ENCODE measurements at places on chromosomes 5 and 9.

GRCh38 chr5:66958980-66959641 lies 237.5 kb downstream of the CD180 start:
- ATAC-seq = peak; percentile 65
- H3K4me1 ChIP-seq = peaks cover 12% of the 10 kb centered on the region
- no peaks in the 10 kb centered on the region for H3K36me3 ChIP-seq
- peak overlapping the region; percentile 72 for H3K27ac ChIP-seq
- H3K27me3 ChIP-seq = no peaks in the 10 kb centered on the region

DNA sequence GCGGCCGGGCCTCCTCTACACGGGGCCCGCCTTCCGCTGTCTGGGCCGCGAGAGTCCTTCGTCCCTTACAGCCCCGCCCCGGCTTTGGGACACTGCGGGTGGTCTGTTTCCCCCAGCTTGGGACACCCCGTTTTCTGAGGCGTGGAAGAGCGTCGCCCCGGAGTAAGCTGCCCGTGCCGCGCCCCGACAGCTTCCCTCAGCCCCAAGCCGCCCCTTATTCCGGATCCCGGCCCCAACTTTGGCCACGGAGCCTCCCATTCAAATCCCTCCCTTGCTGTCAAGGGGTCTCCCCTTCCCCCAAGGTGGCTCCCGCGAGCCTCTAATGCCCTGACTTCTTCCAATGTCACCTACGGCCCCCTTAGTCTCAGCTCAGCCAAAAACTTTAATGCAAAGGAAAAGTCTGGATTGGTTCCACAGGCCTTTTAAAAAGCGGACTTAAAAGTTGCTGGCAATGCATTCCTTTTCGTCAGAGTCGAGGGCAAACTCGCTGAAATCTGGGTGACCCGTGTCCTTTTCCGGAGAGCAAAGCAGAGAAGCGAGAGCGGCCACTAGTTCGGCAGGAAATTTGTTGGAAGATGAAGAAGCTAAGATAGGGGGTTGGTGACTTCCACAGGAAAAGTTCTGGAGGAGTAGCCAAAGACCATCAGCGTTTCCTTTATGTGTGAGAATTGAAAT lies 19.8 kb downstream of the EXOSC2 start:
- ATAC-seq = no peak
- H3K27me3 ChIP-seq = no peaks in the 10 kb centered on the region
- peaks cover 55% of the 10 kb centered on the region for H3K4me1 ChIP-seq
- no peaks in the 10 kb centered on the region for H3K36me3 ChIP-seq
- peak overlapping the region; percentile 85 for H3K4me3 ChIP-seq
- peak overlapping the region; percentile 96 for H3K27ac ChIP-seq

DNA sequence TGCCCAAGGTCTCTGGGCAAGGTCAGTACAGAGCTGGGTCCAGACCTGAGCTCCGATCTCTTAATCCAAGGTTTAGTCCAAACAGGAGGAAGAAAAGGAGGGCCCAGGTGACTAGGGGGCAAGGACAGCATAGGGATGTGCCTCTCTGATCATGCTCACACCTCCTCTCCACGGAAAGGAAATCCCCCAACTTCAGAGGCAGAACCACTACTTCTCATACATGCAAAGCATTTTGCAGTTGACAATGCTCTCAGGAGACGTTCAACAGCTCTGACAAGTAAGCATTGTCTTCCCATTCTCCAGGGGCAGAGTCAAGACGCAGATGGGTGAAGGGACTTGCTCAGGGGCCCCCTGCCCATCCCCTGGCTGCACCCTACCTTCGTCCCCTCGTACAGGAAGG lies 8.7 kb upstream of the CORO2A start:
- H3K4me3 ChIP-seq = no peak overlapping the region
- ATAC-seq = no peak
- H3K27ac ChIP-seq = no peak overlapping the region
- H3K27me3 ChIP-seq = no peaks in the 10 kb centered on the region
- peaks cover 7% of the 10 kb centered on the region for H3K4me1 ChIP-seq

DNA sequence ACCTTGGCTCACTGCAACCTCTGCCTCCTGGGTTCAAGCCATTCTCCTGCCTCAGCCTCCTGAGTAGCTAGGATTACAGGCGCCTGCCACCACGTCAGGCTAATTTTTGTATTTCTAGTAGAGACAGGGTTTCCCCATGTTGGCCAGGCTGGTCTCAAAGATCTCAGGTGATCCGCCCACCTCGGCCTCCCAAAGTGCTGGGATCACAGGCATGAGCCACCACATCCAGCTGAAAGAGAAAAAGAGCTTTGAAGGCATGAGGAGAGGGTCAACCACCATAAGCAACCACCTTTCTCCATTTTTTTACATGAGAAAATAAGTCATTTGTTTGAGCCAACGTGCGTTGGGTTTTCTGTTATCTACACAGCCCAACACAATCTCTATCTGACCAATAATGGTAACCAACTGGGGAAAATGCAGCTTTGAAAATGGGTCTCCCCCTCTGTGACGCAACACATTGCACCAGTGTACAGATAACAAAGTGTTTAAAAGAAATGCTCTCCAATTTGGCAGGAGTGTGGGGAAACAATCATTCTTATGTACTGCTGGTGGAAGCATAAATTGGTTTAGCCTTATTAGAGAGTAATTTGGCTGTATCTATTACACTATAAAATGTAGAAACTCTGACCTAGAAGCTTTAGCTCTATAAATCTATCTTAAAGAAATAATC lies 45.8 kb upstream of the ZBTB43 start:
- no peak for ATAC-seq
- H3K27ac ChIP-seq = no peak overlapping the region
- no peaks in the 10 kb centered on the region for H3K4me1 ChIP-seq
- H3K4me3 ChIP-seq = no peak overlapping the region

GRCh38 chr5:175692996-175693710 lies 35.3 kb downstream of the HRH2 start:
- peaks cover 53% of the 10 kb centered on the region for H3K27me3 ChIP-seq
- H3K4me1 ChIP-seq = no peaks in the 10 kb centered on the region
- H3K4me3 ChIP-seq = no peak overlapping the region
- no peaks in the 10 kb centered on the region for H3K36me3 ChIP-seq
- no peak for ATAC-seq

DNA sequence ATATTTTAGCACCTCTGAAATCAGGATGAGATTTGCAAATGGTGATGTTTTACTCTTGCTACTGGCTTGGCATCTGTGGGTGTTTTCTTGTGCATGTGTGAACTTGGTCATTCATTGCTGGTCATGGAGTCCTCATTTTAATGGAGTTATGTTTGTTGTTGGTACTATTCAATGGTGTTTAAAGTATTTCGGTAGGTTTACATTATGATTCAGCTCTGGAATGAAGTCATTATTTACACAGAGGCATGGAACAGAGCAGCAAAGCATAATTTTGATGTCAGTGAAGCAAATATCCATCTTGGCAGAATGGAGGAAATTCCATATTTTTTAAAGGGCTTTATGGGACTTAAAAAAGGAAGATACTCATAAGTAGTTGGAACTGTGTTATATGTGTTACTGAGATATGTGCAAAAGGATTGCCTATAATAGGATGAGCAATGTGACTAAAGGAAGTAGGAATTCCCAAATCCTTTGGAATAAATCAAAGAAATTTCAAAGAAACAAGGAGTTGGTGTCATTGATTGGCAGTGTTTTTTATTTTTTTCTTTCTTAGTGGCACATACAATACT lies 147.4 kb downstream of the ACTBL2 start:
- H3K4me3 ChIP-seq = no peak overlapping the region
- no peak for ATAC-seq
- H3K4me1 ChIP-seq = no peaks in the 10 kb centered on the region

DNA sequence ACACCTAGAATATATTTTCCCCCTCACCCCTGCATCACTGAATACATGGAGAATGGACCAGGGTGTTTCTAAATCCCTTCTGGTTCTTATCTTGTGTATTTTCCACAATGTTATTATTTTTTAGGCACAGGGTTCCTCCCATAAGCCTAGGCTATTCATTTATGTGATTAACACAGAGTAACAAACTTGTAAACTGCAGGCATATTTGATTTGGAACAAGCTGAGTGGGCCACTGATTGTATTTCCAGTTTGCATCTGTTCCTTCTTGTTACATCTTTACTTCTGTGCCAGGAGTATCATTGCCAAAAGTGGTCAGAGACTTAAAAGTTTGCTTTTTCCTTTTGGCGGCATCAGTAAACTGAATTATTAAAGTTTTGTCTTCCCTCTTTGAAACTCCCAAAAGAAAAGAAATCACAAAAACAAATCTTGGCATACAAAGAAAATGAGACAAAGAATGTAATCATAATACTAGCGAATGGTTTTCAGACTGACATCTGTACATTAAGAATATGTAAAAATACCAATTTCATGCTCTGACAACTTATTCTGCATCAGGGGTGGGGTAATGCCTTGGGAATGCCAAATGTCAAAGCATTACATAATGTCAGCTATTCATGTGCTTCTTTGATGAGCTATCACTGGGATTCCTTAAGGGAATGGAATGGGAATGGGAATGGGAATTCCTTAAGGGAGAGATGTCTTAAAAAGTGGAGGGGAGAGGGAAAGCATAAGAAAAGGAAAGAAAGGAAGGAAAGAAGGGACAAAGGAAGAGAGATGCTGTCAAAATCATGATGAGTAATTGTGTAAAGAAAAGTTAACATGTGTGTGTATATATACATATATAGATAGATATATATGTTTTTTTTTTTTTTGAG lies 22.2 kb upstream of the PAX5 start:
- ATAC-seq = no peak
- H3K4me1 ChIP-seq = no peaks in the 10 kb centered on the region
- H3K36me3 ChIP-seq = no peaks in the 10 kb centered on the region
- no peak overlapping the region for H3K4me3 ChIP-seq
- H3K27me3 ChIP-seq = peaks cover 87% of the 10 kb centered on the region

- H3K4me3 ChIP-seq = no peak overlapping the region
- H3K27me3 ChIP-seq = no peaks in the 10 kb centered on the region
- ATAC-seq = peak; percentile 75
- no peaks in the 10 kb centered on the region for H3K36me3 ChIP-seq
These were observed 6.5 kb downstream of the TBC1D2 start for GRCh38 chr9:98248737-98249474.

DNA sequence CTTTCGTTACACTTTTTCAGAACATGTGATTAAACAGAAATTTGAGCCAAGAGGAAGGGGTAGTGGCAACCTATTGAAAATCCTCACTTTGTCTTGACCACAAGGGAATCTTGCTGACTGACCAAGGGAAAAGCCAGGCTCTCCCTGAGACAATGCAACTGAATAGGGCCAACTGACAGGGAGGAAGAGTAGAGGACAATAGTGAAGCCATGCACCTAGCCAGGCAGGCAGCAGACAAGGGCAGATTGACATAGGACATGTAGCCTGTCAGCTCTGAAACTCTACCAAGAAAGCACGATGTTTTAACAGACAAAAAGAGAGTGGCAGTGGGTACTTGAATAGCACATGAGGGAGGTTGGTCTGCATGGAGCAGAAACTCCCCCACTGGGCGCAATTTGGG lies 8.5 kb upstream of the TGFBR1 start:
- ATAC-seq = no peak
- H3K36me3 ChIP-seq = no peaks in the 10 kb centered on the region
- H3K4me3 ChIP-seq = no peak overlapping the region
- H3K4me1 ChIP-seq = no peaks in the 10 kb centered on the region
- H3K27me3 ChIP-seq = no peaks in the 10 kb centered on the region
- H3K27ac ChIP-seq = no peak overlapping the region

DNA sequence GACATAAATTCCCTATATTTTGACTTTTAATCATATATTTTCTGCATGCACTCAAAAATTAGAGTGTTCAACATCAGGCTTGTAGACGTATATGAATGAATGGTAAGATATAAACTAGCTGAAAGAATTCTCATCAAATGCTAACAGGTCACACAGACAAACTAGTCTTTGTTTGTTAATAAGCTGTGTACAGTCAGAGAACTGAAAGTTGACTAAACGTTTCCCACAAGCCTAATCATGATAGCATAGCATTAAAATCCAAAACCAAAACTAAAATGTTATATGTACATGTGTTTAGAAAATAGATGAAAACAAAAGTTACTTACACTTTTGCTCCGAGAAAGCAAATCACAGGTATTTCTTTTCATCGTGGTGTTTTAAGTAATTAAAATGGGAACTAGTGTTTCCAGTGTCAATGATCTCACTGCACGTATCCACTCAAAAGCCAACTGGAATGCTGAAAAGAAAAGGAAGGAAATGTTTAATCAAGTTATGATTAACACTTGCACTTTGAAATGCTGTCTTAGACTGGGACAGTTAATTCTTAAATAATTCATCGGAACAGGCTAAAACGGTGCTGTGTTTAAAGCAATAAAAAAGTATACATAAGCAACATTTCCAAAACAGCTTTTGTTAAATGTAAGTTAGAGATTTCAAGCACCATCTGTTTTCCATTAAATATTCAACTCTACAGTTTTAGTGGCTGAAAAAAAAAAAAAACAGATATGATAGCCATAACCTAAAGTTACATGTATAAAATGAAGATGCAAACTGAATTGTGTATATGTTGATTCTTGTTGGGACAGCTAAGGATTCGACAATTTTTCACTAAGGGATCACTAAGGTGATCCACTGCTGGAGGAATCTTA lies 291.9 kb upstream of the PDE4D start:
- H3K27ac ChIP-seq = no peak overlapping the region
- no peaks in the 10 kb centered on the region for H3K36me3 ChIP-seq
- H3K27me3 ChIP-seq = no peaks in the 10 kb centered on the region
- no peak for ATAC-seq
- H3K4me3 ChIP-seq = no peak overlapping the region

DNA sequence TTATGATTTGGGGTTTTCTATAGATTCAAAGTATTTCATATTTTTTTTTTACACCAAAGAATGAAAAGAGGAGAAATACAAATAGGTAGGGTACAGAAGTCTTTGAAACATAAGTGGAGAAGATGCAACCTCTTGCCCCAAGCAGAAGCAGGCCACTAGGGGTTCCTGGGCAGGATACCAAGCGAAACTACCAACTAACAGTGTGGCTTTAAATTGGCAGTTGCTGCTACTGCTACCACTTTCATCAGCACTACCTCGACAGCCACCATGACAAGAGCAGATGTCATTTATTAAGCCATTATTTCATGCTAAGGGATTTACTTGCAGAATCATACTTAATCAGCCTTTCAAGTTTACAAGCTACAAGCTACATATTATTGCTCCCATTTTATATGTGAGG lies 288.1 kb downstream of the NR3C1 start:
- no peaks in the 10 kb centered on the region for H3K27me3 ChIP-seq
- no peak overlapping the region for H3K27ac ChIP-seq
- peaks cover 15% of the 10 kb centered on the region for H3K4me1 ChIP-seq
- no peak for ATAC-seq

Data from gastroesophageal sphincter (tissue), 4 donors.